T-helper 17 cell (primary cell): ENCODE measurements at places on chromosomes 16 and 17.
A peak's percentile ranks its signal among the peaks of the same experiment; 100 is the strongest.

GRCh38 chr16:29840240-29840639 is 20.0 kb downstream of the MVP start:
- no peak for DNase-seq

DNA sequence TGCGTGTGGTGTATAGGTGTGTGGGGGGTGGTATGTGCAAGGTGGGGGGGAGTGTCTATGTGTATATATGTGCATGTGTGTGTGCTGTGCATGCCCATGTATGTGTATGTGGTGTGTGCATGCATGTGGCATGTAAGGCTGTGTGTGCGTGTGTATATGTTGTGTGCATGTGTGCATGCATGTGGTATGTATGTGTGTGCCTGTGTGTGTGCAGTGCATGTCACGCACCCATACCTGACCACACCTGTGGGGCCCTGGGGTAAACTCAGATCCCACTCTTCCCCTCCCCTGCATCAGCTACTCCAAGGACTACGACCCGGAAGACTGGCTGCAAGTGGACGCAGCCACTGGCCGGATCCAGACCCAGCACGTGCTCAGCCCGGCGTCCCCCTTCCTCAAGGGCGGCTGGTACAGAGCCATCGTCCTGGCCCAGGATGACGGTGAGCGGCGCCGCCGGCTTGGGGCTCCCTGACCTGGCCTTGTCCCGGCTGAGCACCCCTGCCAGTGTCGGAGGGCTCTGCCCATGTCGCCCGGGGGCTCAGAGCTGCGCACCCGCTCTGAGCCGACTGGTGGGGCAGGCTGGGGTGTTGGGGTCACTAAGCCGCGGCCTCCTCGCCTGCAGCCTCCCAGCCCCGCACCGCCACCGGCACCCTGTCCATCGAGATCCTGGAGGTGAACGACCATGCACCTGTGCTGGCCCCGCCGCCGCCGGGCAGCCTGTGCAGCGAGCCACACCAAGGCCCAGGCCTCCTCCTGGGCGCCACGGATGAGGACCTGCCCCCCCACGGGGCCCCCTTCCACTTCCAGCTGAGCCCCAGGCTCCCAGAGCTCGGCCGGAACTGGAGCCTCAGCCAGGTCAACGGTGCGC is 9.1 kb downstream of the SLC22A31 start:
- no peak for DNase-seq

DNA sequence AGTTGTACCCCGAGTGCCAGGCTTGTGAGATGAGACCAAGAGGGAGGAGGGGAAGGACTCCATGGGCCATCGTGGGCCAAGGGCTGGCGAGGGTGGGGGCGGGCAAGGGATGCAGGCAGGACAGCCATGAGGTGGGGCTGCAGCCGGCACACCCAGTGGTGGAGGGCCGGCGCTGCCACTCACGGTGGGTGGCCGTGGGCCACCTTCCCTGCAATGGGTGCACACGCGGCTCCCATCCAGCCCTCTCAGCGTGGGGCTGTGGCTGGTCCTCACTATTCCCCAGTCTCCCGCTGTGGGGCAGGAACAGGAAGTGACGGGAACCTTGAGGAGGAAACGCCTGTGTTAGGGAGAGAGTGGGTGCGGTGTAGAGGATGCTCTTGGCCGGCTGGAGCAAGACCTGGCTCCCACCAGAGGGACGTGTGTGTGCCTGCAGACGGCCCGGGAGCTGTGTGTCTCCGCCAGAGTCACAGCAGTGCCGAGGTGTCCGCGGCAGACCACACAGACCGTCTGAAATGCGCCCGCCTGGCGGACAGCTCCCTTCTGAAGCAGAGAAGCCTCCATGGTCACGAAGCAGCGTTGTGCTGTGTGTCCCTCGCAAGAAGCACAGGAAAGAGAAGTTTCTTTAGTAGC is 23.6 kb downstream of the CIBAR2 start:
- no peak for DNase-seq

GRCh38 chr17:15309793-15310192 is 31.6 kb downstream of the TEKT3 start:
- DNase-seq = no peak

- DNase-seq = no peak
Measured at GRCh38 chr17:27497696-27498095, 41.4 kb downstream of the KSR1 start.

- no peak for DNase-seq
Measured at GRCh38 chr17:78384479-78385175, 6.2 kb downstream of the PGS1 start.

DNA sequence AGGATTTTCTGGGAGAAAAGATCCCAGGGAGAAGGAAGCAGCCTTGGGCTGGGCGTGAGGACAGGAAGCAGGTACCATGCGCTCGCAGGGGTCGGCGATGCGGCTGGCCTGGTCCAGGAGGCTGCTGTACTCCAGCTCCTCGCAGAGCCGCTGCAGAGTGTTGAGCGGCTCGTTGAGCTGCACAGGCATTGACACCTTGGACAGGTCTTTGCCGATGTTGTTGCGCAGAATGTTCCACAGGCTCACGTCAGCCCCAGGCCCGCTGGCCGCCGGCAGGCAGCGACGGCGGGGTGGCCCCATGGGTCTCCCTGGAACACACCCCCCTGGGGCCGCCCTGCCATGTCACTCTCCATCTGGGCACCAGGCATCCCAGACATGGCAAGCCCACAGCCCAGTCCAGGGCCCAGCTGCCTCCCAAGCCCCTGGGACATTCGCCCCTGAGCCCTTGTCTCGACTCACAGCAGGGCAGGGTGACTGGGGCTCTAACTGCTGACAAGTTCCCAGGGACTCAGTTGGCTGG is 8.0 kb downstream of the OSBPL7 start:
- DNase-seq = no peak

DNA sequence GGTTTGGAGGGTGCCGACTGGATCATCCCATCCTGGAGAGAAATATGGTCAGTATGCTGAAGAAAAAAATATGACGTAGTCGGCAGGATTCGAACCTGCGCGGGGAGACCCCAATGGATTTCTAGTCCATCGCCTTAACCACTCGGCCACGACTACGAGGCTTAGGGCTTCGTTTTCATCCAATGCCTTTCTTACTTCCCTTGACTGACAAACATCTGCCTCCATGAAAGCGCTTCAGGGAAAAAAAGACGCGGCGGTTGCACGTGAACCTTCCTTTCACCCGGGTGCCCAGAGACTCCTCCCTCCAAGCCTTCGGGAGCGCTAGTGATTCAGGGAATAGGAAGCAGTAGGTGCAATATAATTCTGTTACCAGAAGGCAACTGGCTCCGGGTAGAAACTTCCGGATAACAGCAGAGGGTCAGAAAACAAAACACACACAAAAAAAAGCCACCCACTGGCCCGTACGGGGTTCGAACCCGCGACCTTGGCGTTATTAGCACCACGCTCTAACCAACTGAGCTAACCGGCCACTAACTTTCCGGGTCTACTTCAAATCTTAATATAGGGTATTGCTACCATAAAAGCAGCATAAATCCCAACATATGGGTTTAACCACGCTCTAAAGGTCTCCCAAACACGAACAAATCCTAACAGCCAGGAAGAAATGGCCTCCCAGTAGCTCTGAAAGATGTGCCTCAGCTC is 16.3 kb upstream of the AURKB start:
- DNase-seq = no peak

GRCh38 chr17:7251661-7252175 is at the start of gene CTDNEP1:
TSS of gene CTDNEP1 (minus strand) at chr17:7251734. CDS start at chr17:7251296, 438 bp downstream.
- DNase-seq = peak; percentile 95

DNA sequence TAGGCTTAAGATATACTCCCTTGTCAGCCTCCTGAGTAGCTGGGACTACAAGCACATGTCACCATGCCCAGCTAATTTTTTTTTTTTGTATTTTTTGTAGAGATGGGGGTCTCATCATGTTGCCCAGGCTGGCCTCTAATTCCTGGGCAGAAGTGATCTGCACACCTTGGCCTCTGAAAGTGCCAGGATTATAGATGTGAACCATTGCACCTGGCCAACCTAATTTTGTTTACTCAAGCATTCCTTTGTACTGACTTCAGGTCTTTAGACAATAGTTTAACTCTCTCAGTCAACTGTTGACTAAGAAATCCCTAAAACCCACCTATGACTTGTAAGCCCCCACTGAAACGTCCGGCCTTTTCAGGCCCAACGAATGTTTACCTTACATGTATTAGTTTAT is 628.3 kb upstream of the CDH8 start:
- DNase-seq = no peak

GRCh38 chr16:4914528-4915225 is 22.3 kb downstream of the PPL start:
- no peak for DNase-seq

GRCh38 chr17:28725660-28726225 is 290 bp downstream of the TLCD1 start:
- DNase-seq = no peak

DNA sequence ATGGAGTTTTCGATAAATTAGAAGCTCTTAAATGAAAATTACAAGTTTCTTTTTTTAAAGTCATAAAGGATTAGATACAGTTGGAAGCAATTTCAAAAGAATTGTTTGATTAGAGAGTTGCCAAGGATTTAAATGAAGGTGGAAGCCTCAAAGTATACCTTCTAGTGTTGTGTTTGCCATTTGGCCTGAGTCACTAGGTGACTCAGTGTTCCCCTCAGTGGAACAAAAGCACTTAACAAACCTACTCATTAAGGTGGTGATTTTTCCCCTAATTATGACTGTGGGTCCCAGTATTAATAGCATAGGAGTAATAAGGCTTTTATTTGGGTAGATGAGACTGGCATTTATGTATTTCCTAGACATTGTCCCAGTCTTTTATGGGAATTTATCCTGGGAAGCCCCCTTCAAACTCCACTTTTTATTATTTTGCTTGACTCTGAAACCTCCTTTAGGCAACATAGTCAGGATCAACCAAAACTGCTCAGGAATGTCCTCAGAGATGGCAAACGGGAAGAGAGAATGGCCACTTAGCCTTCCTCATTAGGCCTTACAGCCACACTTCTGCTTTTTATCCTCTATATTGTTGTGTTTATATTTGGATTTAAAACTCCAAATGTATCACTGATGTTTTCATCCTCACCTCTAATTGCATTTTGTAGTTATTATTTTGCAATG is 161.0 kb downstream of the FTO start:
- DNase-seq = no peak

- no peak for DNase-seq
Measured at GRCh38 chr16:4082474-4083044, 33.7 kb downstream of the ADCY9 start.

DNA sequence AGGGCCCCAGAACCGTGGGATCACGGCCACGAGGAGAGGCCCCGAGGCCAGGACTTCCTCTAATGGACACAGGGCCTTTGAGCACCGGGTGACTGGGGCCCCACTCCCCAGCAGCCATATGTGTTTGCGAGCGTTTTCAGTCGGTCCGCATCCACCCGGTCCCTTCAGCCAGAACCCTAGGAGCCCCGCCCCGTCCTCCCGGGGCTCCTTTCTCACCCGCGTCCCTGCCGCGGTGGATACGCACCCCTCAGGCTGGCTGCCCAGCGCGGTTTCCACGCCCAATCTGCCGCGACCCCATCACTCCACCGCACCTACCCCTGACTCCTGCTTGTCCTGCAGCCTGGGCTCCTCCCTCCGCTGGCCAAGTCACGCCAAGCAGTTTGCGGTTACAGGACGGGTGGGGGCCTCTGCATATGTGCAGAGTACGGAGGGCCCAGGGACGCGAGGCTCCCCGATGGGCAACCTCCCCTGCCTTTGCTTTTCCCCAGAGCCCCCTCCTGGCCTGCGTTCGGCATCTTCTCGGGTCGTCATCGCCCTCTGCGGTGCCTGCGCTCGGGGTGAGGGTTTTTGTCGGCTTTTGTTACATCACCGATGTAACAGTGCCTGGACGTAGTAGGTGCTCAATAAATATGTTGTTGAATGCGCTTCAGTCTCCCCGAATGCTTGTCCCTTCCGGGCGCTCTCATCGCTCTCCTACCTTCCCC is 1.0 kb upstream of the TTYH2 start:
- peak; percentile 17 for DNase-seq

GRCh38 chr17:45145035-45145389 is 3.3 kb upstream of the HEXIM1 start:
- no peak for DNase-seq

DNA sequence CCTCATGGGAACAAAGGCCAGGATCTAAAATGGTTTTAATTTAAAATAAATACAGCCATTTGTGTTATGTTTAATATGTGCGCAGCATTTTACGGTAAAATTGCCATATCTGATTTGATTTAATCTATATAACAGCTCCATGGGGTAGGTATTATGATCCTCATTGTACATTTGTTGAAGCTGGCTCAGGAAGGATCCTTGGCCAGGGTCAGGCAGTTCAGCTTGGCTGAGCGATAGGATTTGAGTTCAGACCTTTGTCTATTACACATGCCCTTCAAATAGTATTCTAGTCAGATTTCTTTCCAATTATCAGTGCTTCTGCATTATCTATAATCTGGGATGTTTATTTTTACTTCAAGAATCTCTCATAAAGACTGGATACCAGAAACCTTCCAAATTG is 950.4 kb upstream of the EEF2KMT start:
- no peak for DNase-seq

DNA sequence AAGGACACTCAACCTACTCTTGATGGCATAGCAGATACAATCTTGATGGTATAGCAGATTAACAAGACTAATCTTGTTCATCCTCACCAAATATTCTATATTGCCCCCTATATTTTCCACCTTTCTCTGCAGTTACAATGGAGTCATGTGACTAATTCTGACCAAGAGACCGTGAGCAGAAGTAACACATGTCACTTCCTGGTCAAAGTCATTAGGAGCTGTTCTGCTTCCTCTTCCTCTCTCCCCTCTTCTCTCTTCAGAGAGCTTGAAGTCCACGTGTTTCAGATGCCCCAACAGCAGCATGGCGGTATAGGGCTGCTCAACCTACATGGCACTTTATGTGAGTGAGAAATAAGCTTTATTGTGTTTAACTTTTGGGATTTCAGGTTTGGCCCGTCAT is 55.3 kb upstream of the ERCC4 start:
- no peak for DNase-seq

GRCh38 chr16:86566601-86566965 is at the start of gene FOXC2:
TSS of gene FOXC2 (plus strand) at chr16:86566829. CDS start at chr16:86567336, 507 bp downstream.
- DNase-seq = peak; percentile 32
